Effector memory CD4-positive, alpha-beta T cell (primary cell): ENCODE measurements at places on chromosomes 3 and 15.

- H3K36me3 ChIP-seq: no peaks in the 10 kb centered on the region
- H3K4me3 ChIP-seq: no peak overlapping the region
- no peak overlapping the region for H3K27ac ChIP-seq
- H3K27me3 ChIP-seq: no peaks in the 10 kb centered on the region
- no peaks in the 10 kb centered on the region for H3K4me1 ChIP-seq
- DNase-seq: no peak
Observed at GRCh38 chr15:92226020-92226612, 167.6 kb upstream of the ST8SIA2 start.

DNA sequence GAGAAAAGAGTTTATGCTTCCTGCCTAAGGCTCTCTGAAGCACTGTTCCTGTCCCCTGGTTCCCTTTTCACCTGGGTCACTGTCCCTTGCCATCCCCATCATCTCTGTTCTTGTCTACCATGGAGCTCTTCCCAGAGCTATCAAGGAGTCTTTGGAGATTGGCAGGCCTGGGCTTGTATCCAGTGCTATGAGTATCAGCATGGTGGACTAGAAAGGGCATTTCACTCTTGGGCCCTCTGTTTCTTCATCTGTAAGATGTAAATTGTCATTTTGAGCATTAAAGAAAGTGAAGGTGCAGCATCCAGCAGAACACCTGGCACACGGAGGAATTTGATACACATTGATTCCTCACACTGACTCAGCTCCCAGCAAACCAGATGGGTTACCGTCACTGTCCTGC, 388.2 kb downstream of the CACNA2D3 start:
- DNase-seq: no peak
- no peaks in the 10 kb centered on the region for H3K4me1 ChIP-seq
- no peak overlapping the region for H3K27ac ChIP-seq
- no peaks in the 10 kb centered on the region for H3K27me3 ChIP-seq
- H3K4me3 ChIP-seq: no peak overlapping the region

DNA sequence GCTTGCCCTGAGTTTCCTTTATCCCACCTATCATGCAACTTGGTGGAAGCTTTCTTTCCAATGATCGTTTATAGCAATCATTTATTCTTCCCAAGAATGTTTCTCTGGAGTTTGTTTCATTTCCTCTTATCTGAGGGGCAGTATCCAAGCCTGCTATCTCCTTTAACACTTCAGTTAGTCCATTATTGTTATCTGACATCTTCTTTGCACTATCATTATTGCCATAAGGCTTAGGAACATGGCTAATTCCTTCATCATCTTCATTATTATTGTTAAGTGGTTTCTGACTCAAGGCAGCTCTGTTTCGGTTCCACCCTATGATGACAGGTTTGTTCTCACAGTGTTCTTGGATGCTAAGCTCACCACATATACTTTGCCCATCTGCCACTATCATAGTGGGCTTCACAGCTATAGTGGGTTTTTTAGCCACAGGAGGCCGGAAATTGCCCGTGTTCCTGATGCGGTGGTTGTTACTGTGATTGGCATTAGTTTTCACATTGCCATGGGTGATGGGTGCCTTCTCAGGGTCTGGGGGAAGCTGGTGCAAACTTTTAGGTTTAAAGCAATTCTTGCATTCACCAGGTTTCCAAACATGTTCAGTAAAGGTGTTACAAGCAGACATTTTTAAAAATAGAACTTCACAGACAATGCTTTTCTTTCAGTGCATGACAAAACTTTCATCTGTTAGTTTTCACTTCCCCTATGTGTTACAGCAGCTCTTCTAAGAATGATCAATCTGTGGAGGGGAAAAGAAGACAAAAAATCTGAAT, 110.6 kb upstream of the TSPAN3 start:
- H3K27me3 ChIP-seq: no peaks in the 10 kb centered on the region
- H3K4me1 ChIP-seq: peaks cover 5% of the 10 kb centered on the region
- H3K4me3 ChIP-seq: no peak overlapping the region
- DNase-seq: no peak

DNA sequence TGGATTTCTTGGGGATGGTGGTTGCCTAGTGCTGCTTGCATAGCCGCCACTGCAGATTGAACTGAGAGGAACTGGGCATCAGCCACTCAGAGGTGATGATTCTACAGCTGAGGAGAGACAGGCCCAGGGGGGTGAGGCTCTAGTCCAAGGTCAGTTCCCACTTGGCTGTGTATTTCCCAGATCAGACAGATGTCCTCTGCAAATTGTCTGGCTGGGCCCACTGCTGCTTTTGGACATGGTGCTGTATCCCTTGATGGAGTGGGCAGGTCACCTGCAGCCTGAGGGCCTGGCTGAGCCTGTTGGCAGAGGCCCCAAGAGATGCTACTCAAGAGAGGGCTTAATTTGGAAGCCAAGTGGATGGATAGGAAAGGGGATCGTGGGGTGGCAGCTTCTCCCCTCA, 124.5 kb upstream of the CTDSPL start:
- no peak overlapping the region for H3K27ac ChIP-seq
- H3K4me3 ChIP-seq: no peak overlapping the region
- no peaks in the 10 kb centered on the region for H3K36me3 ChIP-seq
- no peak for DNase-seq
- no peaks in the 10 kb centered on the region for H3K27me3 ChIP-seq

DNA sequence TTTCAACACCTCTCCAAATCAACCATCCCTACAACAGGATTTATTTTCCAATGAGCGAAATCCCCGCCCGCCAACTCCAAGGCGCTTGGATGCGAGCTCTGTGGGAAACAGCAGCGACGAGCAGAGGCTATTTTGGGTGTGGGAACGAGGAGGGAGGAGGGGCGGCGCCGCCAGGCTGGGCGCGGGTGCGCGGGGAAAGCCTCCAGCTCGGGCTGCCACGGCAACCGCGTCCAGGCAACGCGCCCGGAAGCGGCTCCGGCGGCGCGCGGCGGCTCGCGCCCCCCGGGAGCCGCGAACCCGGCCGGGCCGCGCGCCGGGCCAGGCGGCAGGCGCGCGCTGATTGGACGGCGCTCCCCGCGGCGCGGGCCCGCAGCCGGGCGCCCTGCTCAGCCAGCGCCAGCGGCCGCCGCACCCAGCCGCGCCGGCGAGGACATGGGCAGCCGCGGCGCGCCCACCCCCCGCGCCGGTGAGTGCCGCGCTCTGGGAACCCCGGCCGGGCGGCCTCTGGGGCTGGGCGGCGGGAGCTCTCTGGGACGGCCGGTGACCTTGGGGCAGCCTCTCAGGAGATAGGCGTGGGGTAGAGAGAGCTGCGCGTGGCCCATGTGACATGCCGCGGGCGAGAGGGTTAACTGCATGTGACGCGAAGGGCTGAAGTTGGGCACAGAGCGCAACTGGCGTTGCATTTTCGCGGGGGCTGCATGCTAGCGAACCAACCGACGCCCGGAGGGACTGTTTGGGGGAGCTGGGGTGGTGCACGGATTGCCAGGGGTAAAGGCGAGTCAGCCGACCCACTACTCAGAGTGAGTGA, at the start of gene FAM81A:
TSS of gene FAM81A (plus strand) at position 370 of the 808 bp plus-strand sequence. CDS start 20,441 bp downstream, outside the sequence.
- no peak for DNase-seq
- H3K36me3 ChIP-seq: no peaks in the 10 kb centered on the region
- H3K27me3 ChIP-seq: peaks cover 19% of the 10 kb centered on the region
- peaks cover 7% of the 10 kb centered on the region for H3K4me1 ChIP-seq
- no peak within 1 kb of the TSS for H3K27ac ChIP-seq

DNA sequence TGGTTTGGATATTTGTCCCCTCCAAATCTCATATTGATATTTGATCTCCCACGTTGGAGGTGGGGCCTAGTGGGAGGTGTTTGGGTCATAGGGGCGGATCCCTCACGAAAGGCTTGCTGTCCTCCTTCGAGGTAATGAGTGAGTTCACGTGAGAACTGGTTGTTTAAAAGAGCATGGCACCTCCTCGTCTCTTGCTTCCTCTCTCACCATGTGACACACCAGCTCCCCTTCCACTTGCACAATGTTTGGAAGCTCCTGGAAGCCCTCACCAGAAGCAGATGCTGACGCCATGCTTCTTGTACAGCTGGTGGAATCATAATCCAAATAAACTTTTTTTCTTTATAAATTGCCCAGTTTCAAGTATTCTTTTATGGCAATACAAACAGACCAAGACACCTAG, 38.6 kb downstream of the RFTN1 start:
- DNase-seq: no peak
- H3K27ac ChIP-seq: no peak overlapping the region
- no peaks in the 10 kb centered on the region for H3K27me3 ChIP-seq
- H3K36me3 ChIP-seq: peaks cover 15% of the 10 kb centered on the region
- peaks cover 4% of the 10 kb centered on the region for H3K4me1 ChIP-seq

- H3K4me1 ChIP-seq: no peaks in the 10 kb centered on the region
- H3K27ac ChIP-seq: no peak within 1 kb of the TSS
- no peak for DNase-seq
- peak within 1 kb of the TSS; percentile 75 for H3K4me3 ChIP-seq
Observed at GRCh38 chr3:183252973-183253527, at the start of gene B3GNT5. Gene B3GNT5 (plus strand): TSS chr3:183253253. CDS start chr3:183269799, 16,546 bp downstream.
